GM13976 (cell line): ENCODE measurements at places on chromosomes 1 and 21.

DNA sequence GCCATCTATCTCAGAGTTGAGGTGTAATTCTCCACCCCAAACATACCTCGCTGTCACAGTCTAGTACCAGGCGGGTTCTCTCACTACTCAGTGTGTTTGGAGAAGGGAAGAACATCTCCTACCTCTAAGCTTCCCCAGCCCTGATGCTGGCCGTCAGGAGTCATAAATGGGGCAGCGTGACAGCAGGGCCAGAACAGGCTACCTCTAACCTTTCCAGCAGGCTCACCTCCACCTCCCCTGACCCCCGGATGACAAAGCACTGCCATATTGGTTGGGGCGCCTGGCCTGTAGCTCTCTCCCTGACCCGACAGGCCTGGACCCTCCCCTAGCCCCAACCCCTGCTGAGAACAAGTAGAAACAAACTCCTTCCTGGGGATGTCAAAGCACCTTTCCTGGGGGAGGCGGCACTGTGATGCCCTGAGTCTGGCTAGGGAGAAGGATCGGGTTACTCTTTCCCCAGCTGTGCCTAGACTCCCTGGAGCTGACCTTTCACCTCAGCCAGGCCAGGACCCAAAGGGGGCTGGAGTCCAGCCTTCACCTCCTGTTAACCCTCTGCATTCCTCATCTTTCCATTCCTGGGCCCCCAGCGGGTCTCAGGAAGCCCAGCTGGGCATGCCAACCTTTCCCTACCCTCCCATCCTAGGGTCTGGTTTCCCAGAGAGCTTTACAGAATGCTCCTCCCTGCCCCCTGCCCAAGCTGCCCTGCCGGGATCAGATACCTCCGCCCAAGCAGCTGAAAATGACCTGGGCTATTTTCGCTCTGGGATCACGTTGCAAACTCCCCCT, 34.2 kb downstream of the AHDC1 start:
- DNase-seq, result no peak

DNA sequence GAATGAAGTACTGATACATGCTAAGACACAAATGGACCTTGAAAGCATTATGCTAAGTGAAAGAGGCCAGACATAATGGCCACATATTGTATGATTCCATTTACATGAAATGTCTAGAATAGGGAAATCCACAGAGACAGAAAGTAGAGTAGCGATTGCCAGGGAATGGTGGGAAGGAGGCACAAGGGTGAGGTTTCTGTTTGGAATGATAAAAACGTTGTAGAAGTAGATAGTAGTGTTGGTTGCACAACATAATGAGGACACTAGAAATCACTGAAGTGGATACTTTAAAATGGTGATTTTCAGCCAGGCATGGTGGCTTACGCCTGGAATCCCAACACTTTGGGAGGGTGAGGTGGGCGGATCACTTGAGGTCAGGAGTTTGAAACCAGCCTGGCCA, 97.6 kb upstream of the VANGL1 start:
- no peak for DNase-seq

DNA sequence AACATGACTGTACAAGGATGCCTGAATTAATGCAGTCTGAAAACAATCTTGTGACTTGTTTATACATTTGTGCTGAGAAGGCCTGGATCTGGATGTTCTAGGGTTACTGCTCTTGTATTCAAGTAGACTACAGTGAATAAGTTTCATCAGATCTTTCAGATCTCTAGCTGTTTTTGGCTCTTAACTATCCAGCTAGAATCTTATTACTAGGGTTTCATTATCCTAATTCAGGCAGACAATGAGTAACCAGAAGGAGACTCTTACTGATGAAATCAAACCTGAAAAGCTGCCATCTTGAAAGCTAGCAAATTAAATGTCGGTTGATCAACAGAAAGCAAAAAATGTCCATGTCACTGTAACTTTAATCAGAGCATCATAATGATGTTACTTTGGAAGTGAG, 112.5 kb upstream of the KCNK2 start:
- no peak for DNase-seq

GRCh38 chr1:44903011-44903680, 60.1 kb upstream of the PTCH2 start:
- no peak for DNase-seq

GRCh38 chr1:53519421-53519820, 60.2 kb downstream of the DMRTB1 start:
- DNase-seq, result no peak

DNA sequence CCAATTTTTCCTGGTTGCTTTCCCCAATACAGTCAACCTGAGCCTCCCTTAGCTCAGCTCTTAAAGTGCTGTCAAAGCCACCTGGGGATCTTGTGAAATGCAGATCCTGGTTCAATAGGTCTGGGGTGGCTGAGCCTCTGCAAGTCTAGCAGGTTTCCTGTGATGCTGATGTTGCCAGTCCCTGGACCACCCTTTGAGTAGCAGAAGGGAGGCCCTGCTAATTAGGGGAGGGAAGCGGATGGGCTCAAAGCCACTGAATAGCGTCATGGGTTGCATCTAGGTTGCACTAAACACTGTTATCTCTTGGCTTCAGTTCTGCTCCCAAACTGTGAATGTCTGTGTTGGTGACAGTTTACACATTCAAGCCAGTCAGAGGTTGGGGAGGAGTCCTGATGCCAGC, 127.2 kb downstream of the KAZN start:
- no peak for DNase-seq
